Activated CD4-positive, alpha-beta T cell treated with anti-CD3 and anti-CD28 coated beads for 24 hours (primary cell): ENCODE measurements at places on chromosomes 5 and 9.
A peak's percentile ranks its signal among the peaks of the same experiment; 100 is the strongest.

DNA sequence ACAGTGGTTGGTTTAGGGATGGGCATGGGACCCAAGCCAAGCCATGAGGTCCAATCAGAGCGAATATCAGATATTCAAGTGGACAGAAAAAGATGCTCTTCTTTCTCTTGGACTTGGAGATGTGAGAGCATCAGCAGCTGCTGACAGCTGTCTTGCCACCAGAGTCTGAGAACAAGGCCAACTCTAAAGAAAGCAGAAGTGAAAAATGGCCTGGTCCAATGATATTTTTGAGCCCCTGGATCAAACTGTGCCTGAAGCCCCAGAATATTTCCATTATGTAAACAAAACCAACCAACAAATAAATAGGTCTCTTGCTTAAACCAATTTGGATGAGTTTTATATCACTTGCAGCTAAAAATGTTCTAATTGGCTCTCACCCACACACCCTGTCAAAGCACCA is 30.7 kb upstream of the JADE2 start:
- DNase-seq, result no peak

DNA sequence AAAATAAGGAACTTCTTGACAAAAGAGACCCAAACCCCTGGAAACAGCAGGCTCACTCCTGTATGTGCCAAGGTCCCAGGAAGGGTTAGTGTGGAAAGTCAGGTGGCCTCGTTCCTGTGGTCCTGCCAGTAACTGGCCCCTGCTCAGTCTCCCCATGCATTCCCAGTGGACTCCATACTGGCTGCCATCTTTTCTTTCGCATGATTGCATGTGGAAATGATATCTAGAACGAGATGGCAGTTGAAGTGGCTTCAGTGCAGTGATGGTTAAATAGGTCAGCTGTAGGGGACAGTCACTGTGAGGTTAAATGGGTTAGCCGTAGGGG is 30.4 kb downstream of the AHRR start:
- DNase-seq, result no peak

DNA sequence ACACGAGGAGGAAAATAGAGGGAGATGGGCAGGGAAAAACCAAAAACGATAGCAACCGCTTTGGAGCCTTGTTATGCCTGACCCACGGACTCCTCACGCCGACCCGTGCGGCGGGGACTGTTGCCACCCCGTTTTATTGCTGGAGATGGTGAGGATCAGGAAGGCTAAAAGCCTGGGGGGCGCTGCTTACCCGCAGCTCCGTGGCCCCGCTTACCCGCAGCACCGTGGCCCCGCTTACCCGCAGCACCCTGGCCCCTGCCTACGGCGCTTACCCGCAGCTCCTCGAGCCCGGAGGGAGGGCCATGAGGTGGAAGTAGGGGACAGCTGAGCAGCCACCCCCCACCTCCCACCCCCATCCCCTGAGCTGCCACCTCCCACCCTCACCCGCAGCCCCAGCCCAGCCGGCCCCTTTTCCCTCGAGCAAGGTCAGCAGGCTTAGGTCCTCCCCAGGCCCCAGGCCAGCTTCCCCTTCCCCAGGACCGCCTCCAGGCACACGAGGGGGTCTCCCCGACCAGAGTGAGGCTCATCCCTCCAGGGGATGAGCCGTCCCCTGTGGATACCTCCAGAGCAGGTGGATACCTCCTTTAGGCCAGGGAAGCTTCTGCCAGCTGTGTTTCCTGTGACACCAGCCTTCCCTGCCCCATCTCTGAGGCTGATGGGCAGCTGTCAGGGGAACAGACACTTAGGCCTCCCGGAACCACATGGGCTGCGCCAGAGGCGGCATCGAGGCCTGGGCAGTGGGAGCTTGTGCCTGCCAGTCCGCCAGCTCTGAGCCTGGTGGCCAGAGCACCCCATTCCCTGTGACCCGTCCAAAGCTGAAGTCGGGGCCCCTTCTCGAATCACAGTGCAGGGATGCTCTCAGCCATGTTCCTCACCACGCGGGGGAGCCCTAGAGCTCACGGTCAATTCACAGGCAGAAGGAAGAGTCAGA is 92.3 kb downstream of the LMX1B start:
- peak; percentile 77 for DNase-seq

GRCh38 chr5:103489307-103489706 is 73.3 kb downstream of the NUDT12 start:
- no peak for DNase-seq

DNA sequence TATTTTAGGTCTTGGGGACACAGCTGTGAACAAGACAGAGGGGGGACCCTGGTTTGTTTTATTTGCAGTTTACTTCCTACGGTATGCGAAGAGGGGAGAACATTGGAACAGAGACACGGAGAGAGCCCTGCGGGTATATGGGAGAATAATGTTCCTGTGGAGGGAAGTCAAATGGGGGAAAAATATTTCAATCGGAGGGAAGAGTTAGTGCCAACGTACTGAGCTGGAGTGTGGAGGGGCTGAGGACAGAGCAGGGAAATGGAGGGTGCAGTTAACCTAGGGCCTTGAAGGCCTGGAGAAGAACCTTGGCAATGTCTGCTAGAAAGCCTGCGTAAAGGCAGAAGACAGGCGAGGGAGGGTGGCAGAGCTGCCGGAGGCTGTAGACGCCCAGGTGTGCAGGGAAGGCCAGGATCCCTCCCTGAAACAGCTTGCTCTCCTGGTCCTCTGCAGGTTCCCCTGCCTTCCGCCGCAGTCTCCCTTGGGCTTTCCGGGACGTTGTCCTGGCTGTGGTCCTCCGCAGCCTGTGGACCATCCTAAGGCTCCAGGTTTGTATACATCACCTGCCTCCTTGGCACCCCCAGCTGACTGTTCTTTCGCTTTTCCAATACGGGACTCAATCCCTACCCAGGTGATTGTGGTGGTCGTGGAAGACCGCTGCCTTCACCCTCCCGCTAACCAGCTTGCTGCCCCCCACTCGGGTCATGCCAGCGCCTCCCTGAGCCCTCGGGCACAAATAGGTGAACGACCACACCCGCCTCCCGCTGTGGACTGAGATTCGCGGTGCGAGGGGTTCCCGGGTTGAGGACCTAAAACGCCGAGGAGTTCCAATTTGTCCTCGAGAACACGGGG is 1.9 kb upstream of the RACK1 start:
- DNase-seq, result no peak

DNA sequence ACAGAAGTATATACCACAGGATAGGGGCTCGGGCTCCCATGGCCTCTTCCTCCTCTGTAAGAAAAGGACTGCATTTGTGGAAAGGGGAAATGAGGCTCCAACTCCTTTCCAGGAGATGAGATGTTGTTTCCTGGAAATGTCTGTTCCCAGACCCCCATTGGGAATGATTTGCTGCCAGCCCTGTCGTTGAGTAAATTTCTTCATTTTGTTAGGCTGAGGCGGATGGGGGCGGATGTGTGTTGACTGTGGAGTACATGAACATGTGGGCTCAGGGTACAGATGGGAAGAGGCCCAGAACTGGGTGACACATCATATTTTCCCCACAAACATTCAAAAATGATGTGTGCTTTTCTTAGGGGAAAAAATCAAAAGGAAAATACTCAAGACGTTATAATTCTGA is 28.8 kb upstream of the TNFAIP8 start:
- DNase-seq, result no peak

- DNase-seq, result no peak
Observed at GRCh38 chr5:124669956-124670721, 76.3 kb downstream of the ZNF608 start.

DNA sequence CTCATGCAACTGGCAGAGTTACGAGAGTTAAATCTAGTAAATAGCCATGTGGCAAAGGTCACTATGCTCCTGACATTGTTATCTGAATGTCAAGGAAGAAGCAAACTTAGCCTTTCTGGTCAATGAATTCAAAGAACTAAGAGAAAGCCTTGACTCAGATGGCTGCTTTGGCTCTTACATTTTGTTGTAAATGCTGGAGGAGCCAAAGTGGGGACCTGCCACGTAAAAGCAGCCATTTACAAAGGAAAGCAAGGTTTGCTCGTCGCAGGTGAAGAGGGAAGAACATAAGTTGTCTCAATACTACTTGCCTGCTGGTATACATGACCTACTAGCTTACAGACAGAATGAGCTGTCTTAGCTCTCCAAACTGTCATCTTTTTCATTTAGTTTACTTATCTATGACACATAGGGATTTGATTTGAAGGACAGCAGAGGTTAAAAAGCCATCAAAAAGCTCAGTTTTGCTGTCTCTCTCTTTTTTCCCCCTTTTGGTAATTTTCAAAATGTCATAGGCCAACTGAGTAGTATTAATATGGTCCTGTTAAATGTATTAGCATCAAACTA is 1052.8 kb upstream of the DMAC1 start:
- DNase-seq, result no peak

DNA sequence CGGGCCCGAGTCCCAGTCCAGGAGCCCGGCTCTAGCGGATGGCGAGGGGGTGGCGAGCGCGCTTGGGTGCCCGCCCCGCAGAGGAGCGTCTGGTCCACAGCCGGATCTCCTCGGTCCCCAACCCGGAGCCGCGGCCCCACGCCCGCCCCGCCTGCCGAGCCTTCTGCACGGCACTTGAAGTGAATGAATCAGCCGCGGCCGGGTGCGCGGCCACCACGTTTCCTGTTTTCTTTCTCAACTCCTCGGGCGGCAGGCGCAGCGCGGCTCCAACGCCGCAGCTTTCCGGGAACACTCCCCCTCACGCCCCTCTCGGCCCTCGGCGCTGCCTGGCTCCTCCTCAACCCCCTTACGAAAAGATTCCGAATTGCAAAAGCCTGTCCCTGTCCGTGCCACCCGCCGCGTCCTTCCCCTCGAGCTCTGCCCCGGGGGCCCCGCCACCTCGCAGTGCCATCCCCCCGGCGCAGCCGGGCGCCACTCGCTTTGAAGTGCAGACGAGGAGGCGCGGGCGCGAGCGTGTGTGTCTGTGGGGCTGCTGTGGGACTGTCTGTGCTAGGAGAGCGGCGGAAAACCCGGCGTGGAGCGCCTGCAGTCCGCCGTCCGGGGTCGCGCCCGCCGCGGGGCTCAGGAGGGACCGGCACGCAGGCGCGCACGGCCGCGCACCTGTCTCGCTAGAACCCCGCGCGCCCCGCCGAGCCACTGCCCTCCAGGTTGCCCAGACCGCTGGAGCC is 456.6 kb downstream of the RAB3C start:
- peak; percentile 74 for DNase-seq

DNA sequence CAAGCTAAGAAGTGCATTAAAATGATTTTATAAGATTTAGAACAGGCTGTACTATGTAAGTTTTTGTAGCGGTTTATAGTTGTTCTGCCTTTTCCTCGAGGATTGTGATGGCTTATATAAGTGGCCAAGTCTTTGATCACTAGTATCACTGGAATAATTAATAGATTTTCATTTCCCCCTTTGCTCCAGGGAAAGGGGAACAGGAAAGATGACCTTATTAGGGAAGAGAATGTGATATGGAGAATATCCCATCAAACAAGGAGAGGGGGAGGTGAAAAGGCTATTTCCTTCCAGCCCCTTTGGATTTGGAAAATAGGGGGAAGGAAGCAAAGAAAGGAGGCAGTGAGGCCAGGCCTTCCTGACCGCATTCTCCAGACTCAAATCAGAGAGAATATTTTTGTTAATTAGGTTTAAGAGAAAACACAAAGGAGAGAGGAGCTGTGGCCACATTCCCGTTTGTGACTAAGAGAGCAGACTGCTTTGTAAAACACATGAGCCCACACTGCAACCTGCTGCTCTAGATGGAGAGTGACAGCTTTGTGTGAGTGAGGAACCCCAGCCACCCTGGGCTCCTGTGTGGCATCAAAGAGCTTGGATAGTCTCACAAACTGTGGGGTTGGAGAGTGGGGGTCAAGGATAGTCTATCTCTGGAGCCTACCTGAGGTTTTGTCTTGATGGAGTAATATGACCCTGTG is 359.5 kb downstream of the DTWD2 start:
- no peak for DNase-seq

- no peak for DNase-seq
Observed at GRCh38 chr5:137564398-137564961, 65.4 kb upstream of the SPOCK1 start.

DNA sequence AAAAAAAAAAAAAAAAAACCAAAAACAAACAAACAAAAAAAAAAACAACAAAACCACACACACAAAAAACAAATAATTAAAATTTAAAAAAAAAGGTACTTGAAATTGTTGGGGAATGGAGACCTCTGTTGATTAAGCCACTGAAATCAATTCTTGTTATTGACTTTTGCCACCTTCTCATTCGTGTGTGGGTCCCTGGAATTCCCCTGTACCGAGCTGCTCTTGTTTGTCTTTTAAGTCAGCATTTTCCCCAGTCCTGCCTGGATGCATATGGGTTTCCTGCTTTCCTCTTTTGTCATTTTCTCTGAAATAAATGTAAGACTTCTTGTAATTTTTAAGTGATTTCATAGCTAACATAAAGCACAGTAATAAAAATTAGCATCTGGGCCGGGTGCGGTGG is 45.5 kb downstream of the GPBP1 start:
- DNase-seq, result no peak

DNA sequence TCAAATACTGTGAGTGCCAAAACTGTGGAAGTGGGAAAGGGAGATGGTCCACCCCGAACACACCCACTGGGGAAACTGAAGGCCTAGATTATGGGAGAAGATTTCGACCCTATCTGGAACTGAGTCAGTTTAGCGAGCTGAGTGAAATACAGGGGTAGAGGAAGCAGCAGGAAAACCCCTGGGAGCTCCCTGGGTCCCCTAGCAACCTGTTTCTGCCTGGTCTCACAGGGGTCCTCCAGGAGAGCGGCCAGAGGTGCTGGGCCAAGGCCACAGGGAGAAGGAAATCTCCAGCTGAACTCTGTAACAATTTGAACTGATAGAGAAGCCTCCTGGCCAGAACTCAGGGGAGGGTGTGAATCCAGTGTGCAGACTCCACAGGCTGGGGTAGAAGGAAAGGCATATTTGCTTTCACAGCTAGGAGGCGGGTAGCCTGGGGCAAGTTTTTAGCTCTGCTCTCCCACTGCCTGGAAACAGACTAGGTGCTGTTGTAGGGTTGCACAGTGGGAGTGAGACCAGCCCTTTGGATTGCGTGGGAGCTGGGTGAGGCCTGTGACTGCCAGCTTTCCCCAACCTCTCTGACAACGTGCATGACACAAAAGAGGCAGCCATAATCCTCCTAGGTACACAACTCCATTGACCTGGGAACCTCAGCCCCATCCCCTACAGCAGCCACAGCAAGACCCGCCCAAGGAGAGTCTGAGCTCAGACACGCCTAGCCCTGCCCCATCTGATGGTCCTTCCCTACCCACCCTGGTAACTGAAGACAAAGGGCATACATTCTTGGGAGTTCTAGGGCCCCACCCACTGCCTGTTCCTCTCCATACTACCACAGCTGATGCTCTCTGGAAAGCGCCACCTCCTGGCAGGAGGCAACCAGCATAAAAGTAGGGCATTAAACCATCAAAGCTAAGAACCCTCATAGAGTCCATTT is 78.8 kb upstream of the GPBP1 start:
- DNase-seq, result no peak

DNA sequence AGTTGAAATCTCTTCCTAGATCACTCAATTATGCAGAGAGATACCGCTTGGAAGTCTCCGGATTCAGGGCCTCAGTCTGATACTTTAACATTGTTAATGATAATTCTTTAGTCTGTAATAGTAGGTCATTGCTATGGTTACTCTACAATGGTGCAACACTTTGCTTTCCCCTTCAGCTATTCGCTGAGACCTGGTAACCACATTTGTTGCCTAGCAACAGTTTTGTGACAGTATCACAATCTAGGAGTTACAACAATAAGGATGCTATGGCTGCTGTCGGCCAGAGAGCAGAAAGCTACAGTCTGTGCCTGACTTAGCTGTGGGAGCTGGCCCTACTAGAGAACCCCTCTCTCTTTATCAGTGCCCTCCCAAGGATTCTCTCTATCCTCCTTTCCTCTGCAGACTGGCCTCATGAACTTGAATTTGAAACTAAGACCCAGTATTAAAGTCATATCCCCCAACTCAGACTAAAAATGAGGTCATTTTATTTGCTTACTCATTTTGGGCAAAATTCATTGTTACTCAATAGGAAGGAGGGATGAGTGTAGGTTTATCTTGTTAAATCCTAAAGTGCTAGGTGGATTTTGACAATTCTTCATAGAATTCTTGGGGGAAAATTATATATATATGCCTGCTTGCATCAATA is 39.3 kb downstream of the NR2F1 start:
- no peak for DNase-seq
